ENCODE measurements at places on chromosomes 4 and X.

DNA sequence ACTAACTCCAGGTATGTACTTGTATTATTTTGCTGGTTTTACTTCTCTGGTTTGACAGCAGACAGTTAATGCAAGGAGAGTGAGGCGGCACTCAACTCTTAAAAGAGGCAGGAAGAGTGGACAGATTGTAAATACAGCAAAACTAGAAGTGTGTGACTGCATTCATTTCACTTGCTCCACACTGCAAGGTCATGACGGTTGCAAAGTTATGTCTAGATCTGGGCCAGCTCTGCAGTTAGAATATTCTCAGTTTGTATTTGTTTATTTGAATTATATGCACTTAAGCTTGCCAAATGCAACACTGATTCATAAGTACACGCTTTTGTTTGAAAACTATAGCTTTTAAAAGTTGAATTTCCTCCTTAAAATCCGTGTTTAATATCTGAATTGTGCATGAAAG is 148.9 kb downstream of the STIM2 start:
- no peak for DNase-seq

DNA sequence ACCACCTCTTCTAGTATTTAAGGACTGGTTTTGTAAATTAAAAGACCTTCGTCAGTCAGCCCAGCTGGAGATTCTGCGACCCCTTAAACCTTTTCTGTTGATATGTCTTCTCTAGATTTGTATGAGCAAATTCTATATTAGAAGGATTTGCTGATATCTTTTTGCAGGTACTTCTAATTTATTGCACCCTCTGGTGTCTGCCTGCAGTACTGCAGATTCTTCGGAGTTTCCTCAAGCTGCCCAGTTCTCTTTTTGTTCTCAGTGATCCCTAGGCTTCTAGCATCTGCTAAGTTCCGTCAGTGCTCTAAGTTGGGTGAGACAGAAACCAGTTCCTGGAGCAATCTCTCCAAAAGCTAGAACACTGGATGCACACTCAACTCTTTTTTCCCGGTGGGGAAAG is 545.2 kb downstream of the C4orf33 start:
- DNase-seq = no peak

DNA sequence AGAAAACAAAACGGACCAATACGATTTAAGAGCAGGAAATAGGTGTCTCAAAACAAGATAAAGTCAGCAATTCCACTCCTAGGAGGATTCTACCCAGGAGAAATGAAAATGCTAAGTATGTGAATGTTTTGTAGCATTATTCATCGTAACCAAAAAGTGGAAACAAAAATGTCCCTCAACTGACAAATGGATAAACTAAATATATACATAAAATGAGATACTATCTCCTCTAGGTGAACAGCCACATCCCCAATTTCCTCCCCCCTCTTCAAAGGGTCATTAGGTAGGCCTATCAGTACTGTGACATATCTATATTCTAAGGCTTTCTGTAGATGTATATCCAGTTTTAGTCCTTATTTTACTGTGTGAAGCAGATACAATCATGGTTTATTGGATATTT is 18.0 kb downstream of the DDX3X start:
- DNase-seq = no peak

DNA sequence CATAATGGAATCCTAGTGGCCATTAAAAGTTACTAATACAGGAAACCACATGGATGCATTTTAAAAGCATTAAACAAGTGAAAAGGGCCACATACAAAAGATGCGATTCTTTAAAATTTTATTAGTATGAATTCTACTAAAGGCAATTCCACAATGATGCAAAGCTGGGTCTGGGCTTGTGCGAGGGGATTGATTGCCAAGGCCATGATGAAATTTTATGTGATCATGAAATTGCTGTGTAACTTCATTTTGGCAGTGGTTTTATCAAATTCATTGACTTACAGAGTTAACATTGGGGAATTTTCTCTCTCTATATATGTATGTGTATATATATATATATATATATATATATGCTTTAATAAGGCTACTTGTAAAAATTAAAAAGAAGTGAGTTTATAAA is 1142.5 kb upstream of the IGFBP7 start:
- no peak for DNase-seq

- DNase-seq = no peak
Observed at GRCh38 chr4:75708218-75708691, 16.1 kb upstream of the USO1 start.

- DNase-seq = no peak
Observed at GRCh38 chr4:94304365-94304971, 38.2 kb downstream of the HPGDS start.

DNA sequence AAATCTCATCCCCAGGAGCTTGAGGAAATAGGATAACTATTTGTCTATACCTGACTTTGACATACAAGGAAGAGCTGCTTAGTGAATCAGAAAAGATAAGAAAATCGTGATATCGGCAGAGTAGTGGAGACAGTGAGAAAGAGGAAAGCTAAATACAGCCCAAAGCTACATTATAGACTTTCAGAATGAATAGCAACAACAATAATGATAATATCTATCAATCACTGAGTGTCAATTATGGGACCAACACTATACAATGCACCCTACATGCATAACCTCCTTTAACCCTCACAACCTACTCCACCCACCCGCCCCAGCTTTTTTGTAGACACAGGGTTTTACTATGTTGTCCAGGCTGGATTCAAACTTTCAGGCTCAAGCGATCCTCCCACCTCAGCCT is 205.1 kb downstream of the PPP3CA start:
- no peak for DNase-seq

Measured in NCI-H2107 (cell line).